A549 treated with GW870086 at 1 μM for 4 hours (cell line): ENCODE measurements at places on chromosomes 4 and X. TPM values are rescaled to one million over a fixed set of nuclear protein-coding genes. Genes with fewer than 3 reads are reported as not detected.

The ADH1C gene
- total RNA-seq: not detected in 5 replicates

The MAPK10 gene
- total RNA-seq: 0.16 to 0.50 TPM (median 0.31 TPM) in 4 of 5 replicates, not detected in the other

The RIPPLY1 gene
- total RNA-seq: 0.11 TPM in 1 of 5 replicates, not detected in the others

The SOD3 gene
- not detected in 5 replicates for total RNA-seq

The TCP11X2 gene
- total RNA-seq: not detected in 5 replicates

The GIMD1 gene
- not detected in 5 replicates for total RNA-seq

The UCP1 gene
- 0.08 to 0.17 TPM (median 0.09 TPM) in 3 of 5 replicates, not detected in the others for total RNA-seq

The OCIAD2 gene
- 104 to 142 TPM (median 114 TPM) in 5 replicates for total RNA-seq

The VSIG4 gene
- total RNA-seq: not detected in 5 replicates

The PPBP gene
- 0.38 to 0.45 TPM in 2 of 5 replicates, not detected in the others for total RNA-seq

The MAGED4B gene
- 7.4 to 18.5 TPM (median 12.2 TPM) in 5 replicates for total RNA-seq

The ANXA3 gene
- total RNA-seq: 56.0 to 82.7 TPM (median 67.3 TPM) in 5 replicates

The RAB9B gene
- total RNA-seq: 0.03 to 0.05 TPM (median 0.05 TPM) in 3 of 5 replicates, not detected in the others

The CXorf65 gene
- not detected in 5 replicates for total RNA-seq

The SLITRK2 gene
- not detected in 5 replicates for total RNA-seq
